ENCODE measurements at places on chromosomes 1 and 21.

DNA sequence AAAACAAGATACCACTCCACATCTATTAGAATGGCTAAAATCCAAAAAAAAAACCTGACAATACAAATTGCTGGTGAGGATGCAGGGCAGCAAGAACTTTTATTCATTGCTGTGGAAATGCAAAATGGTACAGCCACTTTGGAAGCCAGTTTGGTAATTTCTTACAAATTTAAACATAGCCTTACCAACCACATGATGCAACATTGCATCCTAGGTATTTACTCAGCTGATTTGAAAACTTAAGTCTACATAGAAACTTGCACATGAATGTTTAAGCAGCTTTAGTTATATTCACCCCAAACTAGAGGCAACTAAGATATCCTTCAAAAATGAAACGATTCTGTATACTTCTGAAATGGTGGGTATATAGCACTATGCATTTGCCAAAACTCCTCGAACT lies 178.8 kb upstream of the PDE4B start:
- DNase-seq = no peak

GRCh38 chr21:40014394-40014793 lies 147.2 kb downstream of the PCP4 start:
- DNase-seq = no peak

- no peak for DNase-seq
Measured at GRCh38 chr1:111911776-111912515, 77.5 kb downstream of the KCND3 start.

DNA sequence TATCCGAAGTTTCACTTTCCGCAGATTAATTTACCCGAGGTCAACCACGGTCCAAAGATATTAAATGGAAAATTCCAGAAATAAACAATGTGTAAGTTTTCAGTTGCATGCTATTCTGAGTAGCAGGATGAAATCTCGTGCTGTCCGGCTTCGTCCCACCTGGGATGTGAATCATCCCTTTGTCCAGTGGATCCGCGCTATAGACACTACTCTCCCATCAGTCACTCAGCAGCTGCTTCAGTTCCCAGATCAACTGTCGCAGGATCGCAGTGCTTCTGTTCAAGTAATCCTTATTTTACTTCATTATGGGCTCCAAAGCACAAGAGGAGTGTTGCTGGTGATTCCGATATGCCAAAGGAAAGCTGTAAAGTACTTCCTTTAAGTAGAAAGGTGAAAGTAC lies 8.3 kb upstream of the LRP8 start:
- DNase-seq = no peak

DNA sequence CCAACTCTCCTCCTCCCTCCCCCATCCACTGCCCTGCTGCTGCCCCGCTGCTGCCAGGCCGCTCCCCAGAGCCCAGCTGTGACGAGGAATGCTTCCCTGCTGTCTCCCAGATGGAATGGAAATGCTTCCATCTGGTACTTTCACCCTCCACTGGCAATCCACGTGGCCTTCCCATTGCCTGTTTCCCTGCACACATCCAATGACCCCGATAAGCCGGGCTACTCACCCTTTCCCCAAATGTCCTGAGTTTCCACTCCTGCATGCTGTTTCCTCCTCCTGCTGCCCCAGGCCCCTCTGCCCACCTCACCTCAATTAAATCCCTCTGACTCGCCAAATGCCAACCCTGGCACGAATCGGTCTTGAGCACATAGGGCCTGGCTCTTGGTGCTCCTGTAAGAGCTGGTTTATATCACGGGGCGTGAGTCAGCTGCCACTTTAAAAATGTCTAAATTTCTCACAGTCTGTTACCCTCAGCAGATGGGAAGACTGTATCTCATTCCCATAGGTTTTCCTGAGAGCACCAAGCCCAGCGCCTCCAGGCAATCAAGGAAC lies 36.4 kb downstream of the MRAP start:
- no peak for DNase-seq

GRCh38 chr1:243315455-243315854 lies 59.6 kb downstream of the SDCCAG8 start:
- no peak for DNase-seq

GRCh38 chr1:1205769-1206375 lies 520 bp downstream of the TNFRSF18 start:
- DNase-seq = no peak

- DNase-seq = no peak
Measured at GRCh38 chr1:84960371-84960770, 36.5 kb downstream of the MCOLN2 start.

DNA sequence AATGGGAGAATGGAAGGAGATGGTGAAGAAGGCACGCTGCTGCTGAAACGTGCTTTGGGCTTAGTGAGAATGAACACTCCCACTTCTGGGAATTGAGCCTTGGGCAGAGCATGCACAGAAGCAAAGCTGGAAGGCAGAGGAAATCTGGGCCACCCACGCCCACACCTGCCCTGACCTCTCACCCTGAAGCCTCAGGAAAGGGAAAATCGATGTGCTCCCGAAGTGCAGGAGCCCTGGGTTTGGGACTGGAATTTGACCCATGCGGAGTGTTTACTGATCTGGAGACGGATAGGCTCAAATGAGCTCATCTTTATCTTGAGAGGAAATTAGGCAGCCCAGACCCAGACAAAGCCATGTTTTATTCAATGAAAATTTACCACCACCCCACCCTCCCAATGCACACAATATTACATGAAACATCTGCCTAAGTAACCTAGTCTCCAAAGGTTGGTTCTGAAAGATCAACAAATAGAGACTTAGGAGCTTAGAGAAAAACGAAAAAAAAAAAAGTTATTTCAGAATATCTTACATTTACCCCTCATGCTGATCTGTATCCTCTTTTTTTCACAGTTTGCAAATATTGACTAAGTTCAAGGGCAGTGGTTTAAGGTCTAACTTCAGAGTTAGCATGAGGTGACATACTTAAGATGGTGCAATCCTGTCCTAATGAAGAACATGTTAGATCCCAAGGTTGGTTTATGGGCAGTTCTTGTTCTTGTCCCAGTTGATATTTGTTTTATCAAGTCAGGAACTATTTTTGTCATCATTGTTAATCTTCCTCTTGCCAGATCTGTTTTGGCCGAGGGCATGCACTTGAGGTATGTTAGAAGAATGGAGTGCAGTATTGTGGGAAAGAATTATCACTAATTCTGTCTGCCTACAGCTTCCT lies 63.0 kb downstream of the PROX1 start:
- DNase-seq = no peak

DNA sequence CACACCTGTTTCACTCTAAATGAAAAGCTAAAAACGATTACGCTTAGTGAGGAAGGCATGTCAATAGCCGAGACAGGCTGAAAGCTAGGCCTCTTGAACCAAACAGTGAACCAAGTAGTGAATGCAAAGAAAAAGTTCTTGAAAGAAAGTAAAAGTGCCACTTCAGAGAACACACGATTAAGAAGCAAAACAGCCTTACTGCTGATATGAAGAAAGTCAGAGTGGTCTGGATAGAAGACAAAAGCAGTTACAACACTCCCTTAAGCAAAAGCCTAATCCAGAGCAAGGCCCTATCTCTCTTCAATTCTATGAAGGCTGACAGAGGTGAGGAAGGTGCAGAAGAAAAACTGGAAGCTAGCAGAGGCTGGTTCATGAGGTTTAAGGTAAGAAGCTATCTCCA lies 130.7 kb downstream of the SIPA1L2 start:
- DNase-seq = no peak

DNA sequence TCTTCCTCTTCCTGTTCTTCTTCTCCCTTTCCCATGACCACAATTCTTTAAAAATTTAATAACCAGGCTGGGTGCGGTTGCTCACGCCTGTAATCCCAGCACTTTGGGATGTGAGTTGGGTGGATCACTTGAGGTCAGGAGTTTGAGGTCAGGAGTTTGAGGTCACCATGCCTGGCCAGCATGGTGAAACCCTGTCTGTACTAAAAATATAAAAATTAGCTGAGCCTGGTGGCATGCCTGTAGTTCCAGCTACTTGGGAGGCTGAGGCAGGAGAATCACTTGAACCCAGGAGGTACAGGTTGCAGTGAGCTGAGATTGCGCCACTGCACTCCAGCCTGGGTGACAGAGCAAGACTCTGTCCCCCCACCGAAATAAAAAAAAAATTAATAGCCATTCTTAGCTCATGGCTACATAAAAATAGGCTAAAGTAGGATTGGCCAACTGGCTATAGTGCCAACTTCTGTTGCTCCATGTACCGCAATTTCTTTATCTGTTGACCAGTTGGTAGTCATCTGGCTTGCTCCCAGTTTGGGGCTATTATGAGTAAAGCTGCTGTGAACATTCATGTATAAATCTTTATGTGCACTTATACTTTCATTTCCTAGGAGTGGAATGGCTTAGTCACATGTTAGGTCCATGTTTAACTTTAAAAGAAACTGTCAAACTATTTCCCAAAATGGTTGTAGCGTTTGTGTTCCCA lies 136.3 kb downstream of the PEX14 start:
- no peak for DNase-seq

- DNase-seq = no peak
Measured at GRCh38 chr1:147245129-147245528, 2.6 kb downstream of the CHD1L start.

DNA sequence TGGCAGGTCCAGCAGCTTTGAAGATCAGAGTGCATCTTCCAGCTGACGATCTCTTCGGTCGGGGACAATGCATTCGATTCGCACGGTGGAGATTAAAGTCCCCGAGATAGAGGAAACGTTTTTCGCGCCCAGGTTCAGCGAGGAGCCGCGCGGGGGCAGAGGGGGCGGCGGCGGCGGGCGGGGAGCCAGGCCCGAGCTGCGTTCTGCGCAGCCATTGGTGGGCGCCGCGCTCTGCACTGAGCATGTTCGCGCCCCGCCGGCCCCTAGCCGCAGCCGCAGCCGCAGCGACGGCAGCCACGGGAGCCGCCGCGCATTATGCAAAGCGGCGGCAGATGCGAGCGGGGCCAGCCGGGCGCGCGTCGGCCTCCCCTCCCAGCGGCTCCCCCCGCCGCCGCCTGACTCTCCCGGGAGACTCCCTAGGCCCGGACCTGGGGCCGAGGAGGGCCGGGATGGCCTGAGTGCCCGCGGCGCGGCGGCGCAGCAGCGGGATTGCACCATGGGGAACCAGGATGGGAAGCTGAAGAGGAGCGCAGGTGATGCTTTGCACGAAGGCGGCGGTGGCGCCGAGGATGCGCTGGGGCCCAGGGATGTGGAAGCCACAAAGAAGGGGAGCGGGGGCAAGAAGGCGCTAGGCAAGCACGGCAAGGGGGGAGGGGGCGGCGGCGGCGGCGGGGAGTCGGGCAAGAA lies at the start of gene FMN2:
Gene FMN2 (plus strand): TSS at position 270 of the 687 bp plus-strand sequence. CDS start 227 bp downstream, at position 497.
- no peak for DNase-seq

DNA sequence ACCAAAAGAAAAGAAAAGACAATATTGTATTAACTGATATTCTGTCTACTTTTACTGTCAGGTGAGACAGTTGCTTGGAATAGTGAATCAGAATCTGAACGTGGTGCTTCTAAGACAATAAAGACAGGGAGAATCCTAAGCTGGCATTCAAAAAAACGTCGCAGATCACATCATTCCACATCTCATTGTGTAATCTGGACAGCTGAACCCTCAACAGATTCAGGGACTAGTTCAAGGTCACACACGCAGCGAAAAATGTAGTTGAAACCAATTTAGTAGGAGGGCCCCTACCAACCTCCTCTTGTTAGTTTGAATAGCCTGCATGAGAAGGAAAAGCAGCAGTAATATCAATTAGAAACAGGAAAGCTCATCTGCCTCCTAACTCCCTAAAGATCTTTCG lies 46.4 kb upstream of the KRTAP19-8 start:
- DNase-seq = no peak

DNA sequence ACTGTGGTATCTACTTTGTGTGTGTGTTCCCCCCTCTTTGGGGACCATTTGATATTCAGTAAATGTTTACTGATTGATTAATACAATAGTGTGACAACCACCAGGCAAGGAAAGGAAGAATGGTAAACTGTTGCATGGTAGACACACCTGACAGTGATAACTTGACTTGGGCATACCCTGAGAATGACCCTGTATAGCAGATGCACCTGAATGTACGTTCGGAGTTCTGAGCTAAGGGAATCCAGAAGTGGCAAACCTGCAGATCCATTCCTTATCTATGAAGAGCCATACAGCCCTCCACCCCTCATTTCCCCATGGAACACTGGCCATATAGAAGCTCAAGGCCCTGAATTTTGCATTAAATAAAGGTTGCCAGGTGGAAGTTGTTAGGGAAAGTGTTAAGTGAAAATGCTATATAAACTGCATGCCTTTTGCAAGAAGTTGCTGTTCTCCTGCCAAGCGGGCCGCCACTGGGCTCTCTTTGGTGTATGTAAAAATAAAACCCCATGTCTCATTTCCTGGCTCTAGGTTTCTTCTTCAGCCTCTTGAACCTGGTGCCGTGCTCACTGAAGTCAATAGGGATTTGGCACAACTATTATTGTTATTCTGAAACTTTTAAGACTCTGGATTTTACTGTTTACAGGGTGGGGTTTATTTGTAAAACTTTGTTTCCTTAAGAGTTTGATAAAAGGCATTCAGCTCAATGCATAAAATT lies 32.6 kb upstream of the DENND1B start:
- DNase-seq = no peak

GRCh38 chr1:196546272-196547111 lies 61.7 kb downstream of the KCNT2 start:
- DNase-seq = no peak

DNA sequence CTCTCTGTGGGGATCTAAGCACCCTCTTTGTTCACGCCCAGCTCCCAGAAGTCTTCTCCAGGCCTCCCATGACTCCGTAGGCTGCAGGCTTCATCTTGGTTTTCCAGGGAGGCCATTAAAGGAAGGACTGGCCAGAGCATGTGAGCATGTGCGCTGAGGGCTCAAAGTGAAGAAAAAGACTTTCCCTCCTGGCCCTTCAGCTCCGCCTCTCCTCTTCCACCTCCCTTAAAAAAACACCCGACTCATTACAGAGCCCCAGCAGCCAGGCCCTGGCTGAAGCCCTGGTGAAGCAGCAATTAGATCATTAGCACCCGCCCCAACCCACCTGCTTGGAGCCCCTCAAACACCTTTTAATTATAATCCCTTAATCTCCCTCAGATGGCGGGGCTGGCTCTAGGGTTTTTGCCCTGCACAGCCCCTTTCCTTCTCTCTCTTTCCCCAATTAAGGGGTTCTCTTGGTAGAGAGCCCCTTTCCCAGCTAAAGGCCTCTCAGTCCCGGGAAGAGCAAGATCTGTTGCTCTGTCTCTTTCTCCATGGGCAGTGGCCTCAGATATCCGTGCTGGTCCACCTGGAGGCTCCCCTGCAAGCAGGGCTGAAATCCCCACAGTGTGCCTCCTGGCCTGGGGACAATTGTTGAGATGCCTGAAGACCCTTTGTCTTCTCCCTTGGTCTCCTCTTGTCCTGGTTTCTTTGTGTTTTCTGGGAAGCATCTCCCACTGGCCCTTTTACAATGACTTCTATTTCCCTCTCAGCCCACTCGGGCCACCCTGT lies 30.5 kb downstream of the RHBG start:
- no peak for DNase-seq

GRCh38 chr21:26055841-26056264 lies 114.7 kb downstream of the APP start:
- no peak for DNase-seq

- DNase-seq = no peak
Measured at GRCh38 chr1:155514582-155515187, 47.9 kb downstream of the ASH1L start.

DNA sequence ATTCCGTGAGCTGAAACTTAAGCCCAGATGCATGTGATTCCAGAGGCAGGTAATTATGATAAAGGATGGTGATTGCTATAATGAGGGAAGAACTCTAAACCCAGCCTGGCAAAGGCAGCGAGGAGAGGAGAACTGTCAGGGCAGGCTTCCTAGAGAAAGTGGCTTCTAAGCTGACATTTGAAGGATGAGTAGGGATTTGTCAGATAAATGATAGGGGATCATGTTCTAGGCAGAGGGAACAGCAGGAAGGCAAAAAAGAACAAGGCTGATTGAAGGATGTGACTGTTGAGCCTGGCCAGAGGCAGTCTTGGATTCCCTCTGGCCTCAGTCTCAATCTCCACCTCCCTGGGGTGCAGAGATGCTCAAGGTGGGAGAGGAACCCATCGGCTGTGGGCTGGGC lies 146.4 kb upstream of the POU3F1 start:
- no peak for DNase-seq

Data from iPS DF 6.9 (cell line).